ENCODE measurements at places on chromosomes 12 and 14. TPM values are rescaled to one million over a fixed set of nuclear protein-coding genes. Genes with fewer than 3 reads are reported as not detected.

CHGA gene
- total RNA-seq: not detected

BICD1 gene
- 18.4 TPM for total RNA-seq

DACT1 gene
- total RNA-seq: 5.1 TPM

CCDC198 gene
- total RNA-seq: not detected

ANO4 gene
- 1.0 TPM for total RNA-seq

RASAL1 gene
- not detected for total RNA-seq

BCL11B gene
- 2.6 TPM for total RNA-seq

KLRK1 gene
- 3.8 TPM for total RNA-seq

ATP2B1 gene
- 54.6 TPM for total RNA-seq

FKBP3 gene
- 41.3 TPM for total RNA-seq

B3GNT4 gene
- total RNA-seq: not detected

KCNK10 gene
- total RNA-seq: not detected

DNA sequence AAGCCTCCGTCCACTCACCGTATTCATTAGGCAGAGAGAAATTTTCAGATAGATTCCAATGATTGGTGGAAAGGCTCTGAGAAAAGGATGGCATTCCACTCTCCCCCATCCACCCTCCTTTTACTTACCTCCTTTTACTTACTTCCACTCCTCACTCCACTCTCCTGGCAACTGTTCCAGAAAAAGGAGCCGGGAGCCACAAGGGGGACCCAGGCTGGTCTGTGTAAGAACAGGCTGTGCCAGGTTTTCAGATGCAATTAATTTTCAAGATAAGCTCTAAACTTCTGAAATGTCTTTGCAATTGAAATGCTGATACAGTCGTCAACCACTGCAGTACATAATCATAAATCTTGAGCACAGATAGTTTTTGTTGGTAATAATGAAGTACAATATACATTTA, 248.8 kb downstream of the ANO6 start:
- DNase-seq: no peak

DNA sequence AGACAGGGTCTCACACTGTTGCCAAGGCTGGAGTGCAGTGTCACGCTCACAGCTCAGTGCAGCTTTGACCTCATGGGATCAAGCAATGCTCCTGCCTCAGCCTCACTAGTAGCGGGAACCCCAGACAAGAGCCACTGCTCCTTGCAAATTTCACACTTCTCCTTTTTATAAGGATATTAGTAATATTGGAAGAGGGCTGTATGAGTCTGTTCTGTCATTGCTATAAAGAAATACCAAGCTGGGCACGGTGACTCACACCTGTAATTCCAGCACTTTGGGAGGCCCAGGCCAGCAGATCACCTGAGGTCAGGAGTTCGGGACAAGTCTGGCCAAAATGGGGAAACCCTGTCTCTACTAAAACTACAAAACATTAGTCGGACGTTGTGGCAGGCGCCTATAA, 12.9 kb upstream of the ORAI1 start:
- DNase-seq: no peak

DNA sequence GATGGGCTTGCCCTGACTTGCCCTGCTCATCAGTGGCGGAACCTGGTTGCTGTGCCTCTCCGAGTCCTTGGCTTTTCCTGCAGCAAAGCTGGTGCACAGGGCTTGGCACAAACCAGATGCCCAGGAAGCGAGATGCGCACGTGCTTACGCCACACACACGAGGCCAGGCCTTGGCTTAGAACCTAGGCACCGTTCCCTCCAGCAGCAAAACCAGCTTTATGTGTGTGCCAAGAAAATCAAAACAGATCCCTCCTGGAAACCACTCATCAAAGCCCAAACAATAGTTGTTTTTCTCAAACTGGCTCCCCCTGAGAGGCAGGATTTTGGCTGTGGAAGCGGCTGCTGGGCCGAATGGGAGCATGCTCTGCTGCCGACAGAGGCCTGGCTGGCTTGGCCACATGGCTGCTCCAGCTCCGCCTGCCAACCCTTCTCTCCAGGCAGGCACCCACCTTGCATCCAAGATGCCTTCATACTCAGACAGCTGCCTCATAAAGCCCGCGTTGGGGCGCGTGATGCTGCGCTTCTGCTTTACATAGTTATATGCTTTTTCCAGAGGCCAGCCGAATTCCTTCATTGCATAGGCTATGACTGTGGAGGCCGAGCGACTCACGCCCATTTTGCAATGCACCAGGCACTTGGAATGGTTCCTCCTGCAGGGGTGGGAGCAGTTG, 58.7 kb downstream of the SSH1 start:
- no peak for DNase-seq

DNA sequence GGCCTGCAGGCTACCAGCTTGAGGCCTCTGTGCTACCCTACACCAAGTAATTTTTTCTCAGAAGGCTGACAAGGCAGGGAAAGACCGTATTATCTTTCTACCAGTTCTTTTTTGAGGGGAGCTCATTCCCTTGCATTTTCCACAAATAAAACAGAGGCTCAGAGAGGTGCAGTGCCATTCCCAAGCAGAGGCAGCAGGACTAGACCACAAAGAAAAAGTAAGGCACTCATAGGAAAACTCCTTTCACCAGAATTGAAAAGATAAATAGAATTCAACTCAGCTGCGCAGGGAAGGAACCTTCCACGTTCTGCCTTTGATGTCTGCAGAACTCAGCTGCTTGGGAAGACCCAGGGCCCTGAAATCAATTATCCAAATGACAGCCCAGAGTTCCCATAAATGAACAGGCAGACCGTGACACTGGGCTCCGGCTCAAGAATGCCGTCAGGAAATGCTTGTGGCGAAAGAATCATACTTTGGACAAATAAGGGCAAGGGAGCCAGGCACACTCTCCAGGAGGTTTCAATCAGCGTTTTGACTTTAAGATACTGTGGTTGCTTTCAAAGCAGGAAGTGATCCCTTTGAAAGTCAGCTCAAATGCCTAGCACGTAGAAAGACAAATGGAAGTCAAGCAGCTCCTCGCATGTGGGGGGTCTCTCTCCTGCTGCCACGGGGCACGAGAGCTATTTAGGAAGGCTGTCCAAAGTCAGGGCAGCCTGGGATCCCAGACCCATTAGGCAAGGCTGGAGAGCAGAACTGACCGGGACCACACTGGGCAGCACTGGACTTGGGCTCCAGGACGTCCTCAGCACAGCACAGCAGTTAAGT, 14.0 kb downstream of the KCTD10 start:
- peak; percentile 70 for DNase-seq

GRCh38 chr12:57852620-57853500, 6.3 kb upstream of the CTDSP2 start:
- no peak for DNase-seq

GRCh38 chr12:52964556-52965336, 15.8 kb downstream of the KRT18 start:
- DNase-seq: no peak

GRCh38 chr14:101932673-101933072, 31.7 kb upstream of the DYNC1H1 start:
- DNase-seq: no peak

GRCh38 chr12:111692575-111693210, 6.8 kb downstream of the ACAD10 start:
- no peak for DNase-seq

DNA sequence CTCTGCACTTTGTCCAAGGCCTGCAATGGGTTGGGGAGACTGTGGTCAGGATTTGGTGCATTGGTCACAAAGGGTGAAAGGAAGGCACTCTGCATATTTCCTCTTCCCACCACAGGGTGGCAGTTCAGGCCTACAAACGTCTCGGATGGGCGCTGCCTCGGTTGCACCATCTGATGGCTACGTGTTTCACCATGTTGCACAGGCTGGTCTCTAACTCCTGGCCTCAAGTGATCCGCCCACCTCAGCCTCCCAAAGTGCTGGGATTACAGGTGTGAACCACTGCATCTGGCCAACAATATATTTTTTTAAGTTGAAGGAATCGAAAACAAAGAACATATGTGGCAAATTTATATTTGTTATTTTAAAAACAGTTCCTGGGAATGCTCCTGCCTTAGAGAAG, 35.1 kb downstream of the TMBIM6 start:
- peak; percentile 32 for DNase-seq

- no peak for DNase-seq
These were observed 15.7 kb downstream of the SNRPF start for GRCh38 chr12:95874452-95874851.

GRCh38 chr14:53957739-53958138, 1.1 kb upstream of the BMP4 start:
- DNase-seq: no peak

DNA sequence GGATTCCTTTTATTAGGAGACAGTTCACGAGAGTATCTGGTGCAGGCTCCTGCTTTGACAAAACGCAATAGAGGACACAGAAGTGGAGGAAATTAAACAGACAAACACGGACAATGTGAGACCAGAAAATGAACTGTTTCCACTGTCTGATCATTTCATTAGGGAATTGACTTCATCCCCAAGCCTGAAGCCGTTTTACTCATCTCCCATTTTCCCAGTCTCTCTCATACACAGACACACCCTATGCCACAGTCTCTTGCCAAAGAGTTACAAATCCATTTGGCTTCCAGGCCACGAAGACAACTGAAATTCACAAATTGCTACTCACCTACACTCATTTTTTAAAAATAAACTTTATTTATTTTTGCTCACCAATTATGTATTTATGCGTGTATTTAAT, 1087.8 kb upstream of the TMEM132C start:
- DNase-seq: no peak

GRCh38 chr14:53523226-53523625, 370.1 kb upstream of the DDHD1 start:
- DNase-seq: no peak

DNA sequence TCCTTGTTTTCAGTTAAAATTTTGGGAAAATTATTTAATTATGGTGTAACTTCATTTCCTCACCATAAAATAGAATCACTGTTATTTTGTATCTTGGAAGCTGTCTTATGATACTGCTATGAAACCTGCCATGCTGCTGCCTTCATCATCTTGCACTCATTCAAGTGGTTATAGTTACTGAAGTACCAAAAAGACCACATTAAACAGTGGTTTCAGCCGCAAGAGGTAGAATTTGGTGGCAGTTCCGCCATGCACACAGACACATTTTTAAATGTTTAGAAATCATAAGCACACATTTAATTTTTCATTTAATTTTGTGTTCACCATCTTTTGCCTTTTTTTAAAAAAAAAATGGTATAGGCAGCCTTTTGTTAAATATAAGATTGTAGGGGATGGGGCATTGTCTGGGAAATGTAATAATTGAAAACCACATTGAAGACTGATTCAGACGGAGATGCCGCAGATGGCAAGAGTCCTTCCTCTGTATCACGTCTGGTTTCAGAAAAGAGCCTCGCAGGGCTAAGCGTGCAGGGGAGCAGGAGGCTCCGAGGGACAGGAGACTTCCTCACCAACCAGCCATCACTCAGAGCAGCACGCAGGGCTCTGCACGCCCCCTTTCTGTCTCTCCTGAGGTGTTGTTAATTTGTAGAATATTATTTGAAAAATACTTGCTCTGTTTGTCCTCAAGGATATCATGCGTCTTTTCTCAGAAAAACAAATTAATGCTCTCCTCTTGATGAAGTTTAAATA, 115.2 kb upstream of the PELI2 start:
- DNase-seq: no peak

- no peak for DNase-seq
These were observed 6.0 kb upstream of the ACADS start for GRCh38 chr12:120719496-120720233.

DNA sequence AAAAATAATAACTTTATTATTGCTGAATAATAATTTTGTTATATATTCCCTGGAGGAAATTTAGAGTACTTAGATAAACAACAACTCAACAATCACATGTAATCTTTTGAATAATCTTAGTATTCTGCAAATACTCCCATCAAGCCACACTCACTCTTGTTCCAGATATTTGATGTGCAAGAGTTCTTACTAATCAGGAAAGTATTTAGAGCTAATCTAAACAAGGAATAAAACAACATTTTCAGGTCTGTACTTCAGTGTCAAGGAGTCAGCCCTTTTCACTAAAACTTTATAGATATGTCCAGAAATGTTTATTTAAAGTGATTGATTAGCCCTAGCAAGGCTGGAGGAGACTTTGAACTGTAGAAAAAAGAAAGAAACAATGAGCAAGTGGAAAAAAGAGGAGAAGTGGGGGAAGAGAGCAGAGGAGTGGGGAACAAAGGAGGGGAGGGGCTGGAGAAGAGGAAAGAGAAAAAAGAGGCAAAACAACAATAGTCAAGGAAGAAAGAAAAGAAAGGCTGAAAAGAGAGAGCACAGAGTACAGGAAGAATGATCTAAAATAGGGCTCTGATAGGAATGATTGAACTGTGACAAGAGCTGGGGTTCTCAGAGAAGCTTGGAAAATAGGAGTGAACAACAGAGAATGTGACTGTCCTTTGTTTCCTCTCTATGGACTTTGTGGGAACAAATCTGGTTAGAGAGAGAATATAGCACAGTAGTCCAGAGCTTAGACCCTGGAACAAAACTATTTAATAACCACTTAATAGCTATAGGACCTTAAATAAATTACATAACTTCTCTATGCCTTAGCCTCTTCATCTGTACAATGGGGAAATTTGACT, 238.7 kb downstream of the AKAP6 start:
- no peak for DNase-seq

DNA sequence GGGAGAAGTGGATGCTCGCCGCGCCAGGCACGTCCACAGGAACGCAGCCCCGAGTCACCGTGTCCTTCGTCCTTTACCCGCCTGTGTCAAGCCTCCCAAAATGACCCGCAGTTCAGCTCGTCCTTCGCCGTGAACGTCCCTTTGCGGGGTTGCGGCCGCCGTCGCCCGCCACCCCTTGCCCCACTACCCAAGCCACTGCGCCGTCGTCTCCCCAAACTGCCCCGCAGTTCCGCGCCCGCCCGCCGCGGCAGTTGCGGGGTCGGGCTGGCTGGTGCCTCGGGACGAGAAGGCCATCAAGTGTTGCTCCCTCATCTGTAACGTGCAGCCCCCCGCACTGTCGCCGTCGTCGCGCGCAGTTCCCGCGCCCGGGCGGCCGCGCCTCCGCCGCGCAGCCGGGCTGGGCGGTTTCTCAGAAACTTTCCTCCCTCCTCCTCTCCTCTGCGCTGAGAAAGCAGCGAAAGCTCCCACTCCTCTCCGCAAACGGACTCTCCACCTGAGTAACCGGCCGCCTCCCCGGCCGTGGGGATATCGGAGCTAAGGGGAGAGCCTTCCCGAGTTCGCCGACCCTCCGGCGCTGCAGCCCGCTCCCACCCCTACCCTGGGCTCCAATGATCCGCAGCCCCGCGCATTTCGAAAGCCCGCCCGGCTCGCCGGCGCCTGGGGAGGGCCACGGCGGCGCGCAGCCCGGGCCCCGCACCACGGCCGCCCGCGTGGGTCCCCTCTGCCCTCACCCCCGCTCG, 6.7 kb downstream of the CDKN1B start:
- no peak for DNase-seq

GRCh38 chr12:115620816-115621215, 656.7 kb downstream of the MED13L start:
- DNase-seq: no peak

Measured in breast epithelium (tissue), 4 donors.